ENCODE measurements at places on chromosomes 4 and X.

- DNase-seq, result no peak
These were observed 48.0 kb upstream of the TMEM164 start for GRCh38 chrX:109954955-109955354.

GRCh38 chr4:174437324-174437723 is 85.0 kb downstream of the HPGD start:
- no peak for DNase-seq

- DNase-seq, result no peak
These were observed 440.0 kb upstream of the IGFBP7 start for GRCh38 chr4:57550198-57550597.

DNA sequence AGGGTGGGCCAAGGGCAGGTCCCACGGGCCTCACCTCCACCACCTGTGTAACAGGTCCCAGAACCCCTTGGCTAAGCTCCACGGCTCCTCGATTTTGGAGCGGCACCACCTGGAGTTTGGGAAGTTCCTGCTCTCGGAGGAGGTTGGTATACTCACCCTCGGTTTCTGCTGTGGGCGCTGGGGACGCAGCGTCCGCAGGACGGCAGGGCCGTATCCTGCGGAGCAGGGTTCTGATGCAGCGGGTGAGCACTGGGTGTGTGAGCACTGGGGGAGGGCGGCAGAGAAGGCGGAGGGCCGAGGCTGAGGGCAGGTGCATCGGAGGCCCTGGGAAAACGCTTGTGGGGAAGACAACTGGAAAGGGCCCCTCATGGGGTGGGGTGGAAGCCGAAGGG is 11.0 kb downstream of the ATP5ME start:
- DNase-seq, result no peak

GRCh38 chrX:31126205-31126604 is 54.4 kb upstream of the FTHL17 start:
- DNase-seq, result no peak

DNA sequence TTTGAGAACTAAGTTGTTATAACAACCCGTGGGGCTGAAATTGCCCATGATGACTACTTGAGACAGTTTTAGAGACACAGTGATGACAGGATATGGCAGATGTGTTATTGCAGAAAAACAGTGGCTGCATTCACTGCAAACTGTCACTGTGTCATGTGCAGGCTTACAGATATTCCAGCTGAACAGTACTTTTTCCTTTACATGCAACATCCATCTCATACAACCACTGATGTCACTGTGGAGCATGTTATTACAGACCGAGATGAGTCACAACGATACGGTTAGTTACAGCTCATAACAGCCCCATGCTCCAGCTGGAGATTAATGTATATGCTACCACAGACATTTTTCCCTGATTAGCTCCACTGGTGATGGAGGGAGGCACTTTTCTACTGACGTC is 207.4 kb downstream of the TMA16 start:
- DNase-seq, result no peak

GRCh38 chr4:41257906-41258305 is 1.2 kb downstream of the UCHL1 start:
- DNase-seq, result no peak

DNA sequence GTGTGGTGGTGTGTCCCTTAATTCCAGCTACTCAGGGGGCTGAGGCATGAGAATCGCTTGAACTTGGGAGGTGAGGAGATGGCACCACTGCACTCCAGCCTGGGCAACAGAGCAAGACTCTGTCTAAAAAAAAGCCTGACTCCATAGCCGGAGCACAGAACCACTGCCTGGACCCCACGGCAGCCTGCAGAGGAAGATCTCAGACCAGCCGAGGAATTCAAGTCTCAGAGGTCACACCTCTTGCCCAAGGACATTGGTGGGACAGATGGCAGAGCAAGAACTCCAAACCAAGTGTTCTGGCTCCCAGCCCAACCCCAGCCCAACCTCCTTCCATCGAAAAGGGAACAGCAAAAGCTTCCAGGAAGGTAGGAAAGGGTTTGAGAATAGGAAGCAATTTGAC is 70.8 kb downstream of the SMIM20 start:
- no peak for DNase-seq

DNA sequence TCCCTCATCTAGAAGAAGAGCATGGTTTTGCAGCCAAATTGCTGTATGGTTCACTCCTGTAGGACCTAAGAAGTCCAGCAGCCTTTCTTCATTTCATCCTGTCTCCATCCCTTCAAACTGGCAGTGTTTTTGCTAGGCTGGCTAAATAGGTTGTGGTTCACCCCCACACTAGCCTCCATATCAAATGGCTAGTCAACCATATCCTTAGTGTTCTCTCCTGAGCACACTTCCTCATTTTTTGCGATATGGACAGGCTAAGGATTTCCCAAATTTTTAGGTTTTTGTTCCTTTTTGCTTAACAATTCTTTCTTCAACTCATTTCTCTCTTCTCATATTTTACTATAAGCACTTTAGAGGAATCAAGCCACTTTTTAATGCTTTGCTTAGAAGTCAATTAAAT is 98.8 kb upstream of the NOCT start:
- no peak for DNase-seq

DNA sequence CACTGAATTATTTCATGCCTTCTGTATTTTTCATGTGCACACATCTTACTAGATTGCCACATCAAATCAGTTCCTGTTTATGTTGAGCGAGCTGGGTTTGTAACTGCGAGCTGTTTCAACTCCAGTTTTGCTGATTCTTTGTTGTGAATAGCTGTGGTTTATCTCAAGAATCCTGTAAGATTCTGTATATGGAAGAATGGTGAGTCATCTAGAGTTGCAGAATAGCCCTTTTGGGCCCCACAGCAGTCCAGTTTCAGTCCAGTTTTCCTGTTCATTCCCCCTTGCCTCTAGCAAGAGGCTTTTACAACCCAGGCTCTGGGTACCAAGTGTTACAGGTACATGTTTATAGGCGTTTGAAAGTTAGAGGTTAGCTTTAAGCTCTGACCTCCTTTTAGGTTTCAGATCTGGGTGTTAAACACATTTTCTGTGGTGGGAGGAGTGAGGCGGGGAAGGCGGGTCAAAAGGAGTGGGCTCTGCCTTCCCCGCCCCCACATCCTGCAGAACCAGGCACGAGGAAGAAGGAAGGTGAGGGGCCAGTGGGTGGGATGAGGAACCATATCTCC is 32.7 kb downstream of the TBC1D14 start:
- DNase-seq, result no peak

- no peak for DNase-seq
These were observed 19.5 kb downstream of the KIAA0232 start for GRCh38 chr4:6802025-6802424.

- DNase-seq, result no peak
These were observed 15.7 kb downstream of the TIGD4 start for GRCh38 chr4:152763796-152764195.

GRCh38 chr4:106409901-106410889 is 41.6 kb upstream of the GIMD1 start:
- no peak for DNase-seq

- no peak for DNase-seq
These were observed 12.8 kb upstream of the AKAP17A start for GRCh38 chrX:1578511-1579173.

GRCh38 chr4:39422247-39422646 is 15.5 kb downstream of the KLB start:
- DNase-seq, result no peak

DNA sequence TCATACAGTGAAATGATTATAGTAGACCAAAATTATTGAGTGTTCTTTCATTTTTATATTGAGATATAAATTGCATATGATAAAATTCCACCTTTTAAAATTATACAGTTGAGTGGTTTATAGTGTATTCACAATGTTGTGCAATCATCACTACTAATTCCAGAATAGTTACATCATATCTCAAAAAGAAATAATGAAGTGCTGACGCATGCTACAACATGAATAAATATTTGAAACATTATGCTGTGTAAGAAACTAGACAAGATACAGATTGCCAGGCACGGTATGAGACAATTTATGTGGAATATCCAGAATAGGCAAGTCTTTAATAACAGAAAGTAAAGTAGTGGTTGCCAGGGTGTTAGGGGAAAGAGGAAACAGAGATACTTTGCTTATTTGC is 871.7 kb downstream of the FAM133A start:
- DNase-seq, result no peak

DNA sequence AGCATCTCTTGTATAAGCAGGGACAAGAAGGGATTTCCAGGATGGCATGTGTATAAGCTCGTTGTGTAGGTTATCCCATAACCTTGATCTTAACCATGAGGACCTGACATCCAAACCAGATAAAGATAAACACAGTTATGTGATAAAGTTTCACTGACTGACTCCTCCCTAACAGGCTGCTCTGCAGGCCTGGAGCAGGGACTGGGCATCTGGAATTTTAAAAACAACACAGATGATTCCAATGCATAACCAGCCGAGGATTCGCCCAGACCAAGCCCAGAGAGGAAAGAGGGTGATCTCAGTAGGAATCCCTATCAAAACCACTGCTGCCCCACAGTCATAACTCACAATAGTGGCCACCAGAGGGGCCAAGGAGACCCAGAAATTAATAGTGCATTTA is 22.7 kb downstream of the KLF3 start:
- DNase-seq, result no peak

DNA sequence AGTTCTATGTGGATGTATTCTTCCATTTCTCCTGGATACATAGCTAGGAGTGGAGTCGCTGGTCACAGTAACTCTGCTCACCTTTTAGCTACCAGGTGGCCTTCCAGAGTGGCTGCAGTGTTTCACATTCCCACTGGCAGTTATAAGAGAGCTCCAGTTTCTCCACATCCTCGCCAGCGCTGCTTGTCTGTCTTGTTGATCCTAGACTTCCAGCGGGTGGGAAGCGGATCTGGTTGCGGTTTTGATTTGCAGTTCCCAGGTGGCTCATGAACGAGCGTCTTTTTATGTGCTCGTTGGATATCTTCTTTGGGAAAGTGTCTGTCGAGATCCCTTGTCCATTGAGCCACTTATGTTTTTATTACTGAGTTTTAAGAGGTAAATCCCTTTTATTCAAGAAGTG is 11.6 kb downstream of the TACC3 start:
- DNase-seq, result no peak

- no peak for DNase-seq
These were observed 11.8 kb downstream of the DGKQ start for GRCh38 chr4:961351-962230.

DNA sequence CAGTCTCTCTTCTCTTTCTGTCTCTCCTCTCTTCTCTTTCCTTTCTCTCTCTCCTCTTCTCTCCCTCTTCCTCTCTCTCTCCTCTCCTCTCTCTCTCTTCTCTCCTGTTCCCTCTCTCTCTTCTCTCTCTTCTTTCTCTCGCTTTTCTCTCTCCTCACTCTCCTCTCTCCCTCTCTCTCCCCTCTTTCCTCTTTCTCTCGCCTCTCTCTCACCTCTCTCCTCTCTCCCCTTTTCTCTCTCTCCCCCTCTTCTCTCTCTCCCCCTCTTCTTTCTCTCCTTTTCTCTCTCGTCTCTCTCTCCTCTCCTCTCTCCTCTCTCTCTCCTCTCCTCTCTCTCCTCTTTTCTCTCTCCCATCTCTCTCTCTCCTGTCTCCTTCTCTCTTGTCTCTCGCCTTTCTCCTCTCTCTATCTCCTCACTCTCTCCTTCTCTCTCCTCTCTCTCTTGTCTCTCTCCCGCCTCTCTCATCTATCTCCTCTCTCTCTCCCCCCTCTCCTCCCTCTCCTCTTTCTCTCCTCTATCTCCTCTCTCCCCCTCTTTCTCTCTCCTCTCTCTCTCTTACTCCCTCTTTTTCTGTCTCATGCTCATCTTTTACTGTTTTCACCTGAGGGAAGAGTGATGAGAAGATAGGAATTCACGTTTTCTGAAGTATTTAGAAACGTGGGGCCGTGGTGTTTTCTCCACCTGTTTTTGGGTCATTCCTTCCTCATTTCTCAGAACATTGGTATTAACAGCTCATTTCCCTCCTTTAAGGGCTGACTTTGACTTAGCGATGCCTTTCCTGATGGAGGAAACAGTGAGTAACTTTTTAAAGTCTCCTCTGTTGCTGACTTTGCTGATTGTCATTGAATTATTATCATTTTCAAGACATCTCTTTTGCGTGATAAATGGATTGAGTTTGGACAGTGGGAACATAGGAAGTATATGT is 80.6 kb upstream of the CD99 start:
- no peak for DNase-seq

DNA sequence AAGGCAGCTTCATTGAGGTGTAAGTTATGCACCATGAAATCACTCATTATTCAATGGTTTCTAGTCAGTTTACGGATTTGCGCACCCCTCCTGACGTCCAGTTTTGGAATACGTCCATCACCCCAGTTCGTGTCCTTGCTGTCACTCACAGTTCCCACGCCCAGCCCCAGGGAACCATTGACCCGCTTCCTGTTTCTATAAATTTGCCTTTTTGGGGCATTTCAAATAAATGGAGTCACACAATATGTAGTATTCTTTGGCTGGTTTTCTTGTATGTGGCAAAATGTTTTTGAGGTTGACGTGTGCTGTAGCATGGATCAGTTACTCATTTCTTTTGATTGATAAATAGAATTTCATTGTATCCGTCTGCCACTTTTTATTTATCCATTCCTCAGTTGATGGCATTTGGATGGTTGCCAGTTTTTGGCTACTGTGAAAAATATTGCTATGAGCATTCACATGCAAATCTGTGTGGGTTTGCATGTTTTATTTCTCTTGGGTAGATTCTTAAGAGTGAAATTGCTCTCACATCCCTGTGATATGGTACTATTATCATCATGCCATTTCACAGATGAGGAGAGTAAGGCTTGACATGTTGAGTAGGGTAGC is 18.4 kb upstream of the SORCS2 start:
- no peak for DNase-seq

GRCh38 chrX:31551913-31552312 is 480.1 kb upstream of the FTHL17 start:
- DNase-seq, result no peak

DNA sequence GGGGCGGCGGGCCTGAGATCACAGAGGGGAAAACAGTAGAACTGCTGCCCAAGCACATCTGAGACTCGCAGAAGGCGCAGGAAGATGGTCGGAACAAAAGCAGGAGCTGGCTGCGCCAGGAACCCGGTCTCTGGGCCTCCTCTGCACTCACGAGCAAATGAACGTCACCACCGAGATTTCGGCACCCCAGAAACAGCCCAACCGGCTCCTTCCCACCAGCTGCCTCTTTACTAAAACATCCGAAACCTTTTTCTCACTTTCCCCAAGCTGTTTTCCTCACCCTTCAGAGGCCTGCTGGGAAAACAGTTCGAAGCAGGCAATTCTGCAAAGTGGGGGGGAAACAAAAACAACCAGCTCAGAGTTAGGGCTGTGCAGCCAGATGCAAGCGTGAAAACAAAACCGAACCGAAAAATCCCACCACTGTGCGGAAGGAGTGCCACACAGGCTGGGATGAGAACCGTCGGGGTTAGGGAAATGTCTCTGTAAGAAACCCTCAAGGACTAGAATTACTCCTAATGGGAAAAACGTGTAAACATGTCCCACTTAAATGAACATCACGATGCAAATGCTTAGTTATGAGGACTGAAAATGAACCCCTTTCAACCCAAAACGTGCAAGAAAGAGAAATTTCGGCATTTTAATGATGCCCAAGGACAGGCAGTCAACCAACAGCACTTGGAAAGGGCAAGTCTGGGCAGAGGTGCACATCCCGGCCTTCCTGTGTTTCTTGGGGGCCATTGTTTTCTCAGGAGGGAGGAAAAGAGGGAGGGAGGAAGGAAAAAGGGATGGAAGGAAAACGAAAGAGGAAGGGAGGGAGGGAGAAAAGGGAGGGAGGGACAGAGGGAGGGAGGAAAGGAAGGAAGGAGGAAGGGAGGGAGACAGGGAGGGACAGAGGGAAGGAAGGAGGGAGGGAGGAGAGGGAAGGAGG is 15.8 kb downstream of the DHRSX start:
- no peak for DNase-seq

GRCh38 chr4:58113126-58113525 is 1002.9 kb upstream of the IGFBP7 start:
- DNase-seq, result no peak

GRCh38 chr4:146643812-146644401 is 5.2 kb downstream of the POU4F2 start:
- no peak for DNase-seq

- DNase-seq, result no peak
These were observed 2.2 kb upstream of the CLDN2 start for GRCh38 chrX:106917830-106918500.

Data from stimulated activated CD4-positive, alpha-beta T cell treated with anti-CD3 and anti-CD28 coated beads, Interleukin-1b, Interleukin-23, amount 100 ng/mL, for 1 hour (primary cell).